Amniotic epithelial cell (primary cell): ENCODE measurements at places on chromosomes 3 and 15.

GRCh38 chr3:36942638-36943248, 2.1 kb downstream of the TRANK1 start:
- no peak for DNase-seq

DNA sequence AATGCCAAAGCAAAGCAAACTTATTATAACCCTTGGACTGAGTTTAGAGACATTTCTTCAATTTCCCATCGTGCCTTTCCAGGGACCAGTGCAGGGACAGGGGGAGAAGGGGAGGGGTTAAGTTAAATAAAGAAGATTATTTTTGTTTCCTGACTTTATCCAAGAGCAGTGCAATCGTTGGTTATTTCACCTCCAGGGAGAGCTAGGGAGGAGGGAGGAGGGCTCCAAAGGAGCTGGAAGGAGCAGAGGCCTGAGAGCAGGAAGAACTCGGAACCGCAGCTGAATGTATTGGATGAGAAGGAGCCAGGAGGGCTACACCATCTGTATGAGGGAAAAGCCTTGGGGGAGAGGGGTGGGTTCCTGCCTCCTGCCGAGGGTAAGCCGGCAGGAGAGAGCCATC, 20.7 kb downstream of the HAPLN3 start:
- no peak for DNase-seq

DNA sequence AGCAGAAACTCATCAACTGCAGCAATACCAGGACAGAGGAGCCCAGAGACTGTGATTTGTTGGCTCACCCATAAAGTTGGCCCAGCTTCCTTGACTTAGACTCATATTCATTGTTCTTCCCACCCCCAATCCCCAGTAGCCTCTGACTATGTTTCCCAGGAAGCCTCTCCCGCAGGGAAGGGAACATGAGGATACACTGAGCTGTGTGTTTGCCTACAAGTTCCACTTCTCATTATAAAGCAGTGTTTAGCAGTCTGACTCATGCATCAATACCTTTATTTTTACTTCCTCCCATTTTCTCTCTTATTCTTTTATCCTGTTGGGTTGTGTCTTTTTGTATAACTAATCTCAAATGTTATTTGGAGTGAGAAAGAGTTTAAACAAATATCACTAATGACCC, 111.6 kb upstream of the PHLDB2 start:
- DNase-seq: no peak

DNA sequence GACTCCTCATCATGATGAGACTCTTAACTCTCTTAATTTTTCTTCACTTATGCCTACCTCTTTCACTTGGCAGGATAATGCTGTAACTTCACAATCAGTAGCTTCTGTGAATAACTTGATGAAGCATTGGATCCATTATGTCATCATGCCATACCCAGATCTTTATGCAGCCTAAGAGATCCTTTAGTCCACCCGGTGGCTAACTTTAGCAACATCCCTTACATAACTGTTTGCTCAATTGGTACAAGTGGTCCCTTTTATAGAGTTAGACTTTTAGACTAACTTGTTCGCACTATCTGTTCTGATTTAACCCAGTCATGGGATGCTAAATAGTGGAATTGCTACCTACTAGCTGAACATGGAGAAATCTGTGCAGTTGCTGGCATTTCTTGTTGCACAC, 184.5 kb downstream of the USP13 start:
- DNase-seq: peak; percentile 30

DNA sequence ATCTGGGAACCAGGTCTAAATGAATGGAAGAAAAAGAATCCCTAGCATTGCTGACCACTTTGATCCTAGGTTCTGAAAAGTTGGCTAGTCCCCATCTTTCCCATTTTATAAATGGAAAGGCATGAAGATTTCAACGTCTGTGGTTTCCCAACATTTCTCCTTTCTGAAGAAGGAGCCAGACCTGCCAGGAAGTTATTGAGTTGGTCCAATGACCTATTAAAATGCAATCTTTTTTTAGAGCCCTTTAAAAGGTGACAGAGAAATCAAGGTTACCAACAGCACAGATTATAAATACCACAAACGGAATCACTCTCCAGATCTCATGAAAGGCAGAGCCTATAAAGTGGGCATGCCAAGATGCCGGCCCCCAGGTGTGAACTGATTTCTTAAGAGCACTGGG, 505.6 kb upstream of the THBS1 start:
- no peak for DNase-seq

DNA sequence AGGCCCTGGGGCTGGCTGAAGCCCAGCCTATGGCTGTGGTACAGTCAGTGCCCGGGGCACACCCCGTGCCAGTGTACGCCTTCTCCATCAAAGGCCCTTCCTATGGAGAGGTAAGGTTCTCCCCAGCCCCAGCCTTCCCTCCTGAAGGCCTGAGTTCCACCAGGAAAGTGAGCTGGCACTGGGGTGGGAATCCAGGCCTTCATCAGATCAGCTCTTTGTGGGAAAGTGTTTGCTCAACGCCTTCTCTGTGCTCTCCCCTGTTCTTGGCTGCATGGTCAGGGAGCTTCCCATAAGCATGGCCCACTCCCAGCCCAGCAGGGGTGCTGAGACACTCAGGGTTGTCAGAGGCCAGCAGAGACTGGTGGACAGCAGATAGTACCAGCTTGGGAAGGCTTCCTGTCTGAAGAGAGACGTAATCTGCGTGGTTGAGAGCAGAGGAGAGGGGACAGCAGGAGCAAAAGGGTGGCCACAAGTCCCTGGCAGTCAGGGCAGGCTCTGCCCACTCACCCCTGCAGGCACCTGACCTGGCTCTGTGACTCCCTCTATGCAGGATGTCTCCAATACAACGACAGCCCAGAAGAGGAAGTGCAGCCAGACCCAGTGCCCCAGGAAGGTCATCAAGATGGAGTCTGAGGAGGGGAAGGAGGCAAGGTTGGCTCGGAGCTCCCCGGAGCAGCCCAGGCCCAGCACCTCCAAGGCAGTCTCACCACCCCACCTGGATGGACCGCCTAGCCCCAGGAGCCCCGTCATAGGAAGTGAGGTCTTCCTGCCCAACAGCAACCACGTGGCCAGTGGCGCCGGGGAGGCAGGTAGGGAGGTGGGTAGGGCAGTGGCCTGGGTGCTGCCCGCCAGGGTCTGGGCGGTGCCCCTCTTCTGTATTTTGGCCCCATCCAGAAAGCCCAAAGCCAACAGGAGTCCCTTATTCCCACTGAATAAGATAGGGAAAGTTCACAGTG, 38.4 kb downstream of the PML start:
- DNase-seq: no peak

GRCh38 chr3:69142090-69142489, 19.7 kb upstream of the LMOD3 start:
- DNase-seq: no peak

- peak; percentile 91 for DNase-seq
Observed at GRCh38 chr15:43093026-43093425, 12.8 kb downstream of the UBR1 start.

- DNase-seq: peak; percentile 71
Observed at GRCh38 chr15:79994615-79995014, 23.6 kb upstream of the BCL2A1 start.

DNA sequence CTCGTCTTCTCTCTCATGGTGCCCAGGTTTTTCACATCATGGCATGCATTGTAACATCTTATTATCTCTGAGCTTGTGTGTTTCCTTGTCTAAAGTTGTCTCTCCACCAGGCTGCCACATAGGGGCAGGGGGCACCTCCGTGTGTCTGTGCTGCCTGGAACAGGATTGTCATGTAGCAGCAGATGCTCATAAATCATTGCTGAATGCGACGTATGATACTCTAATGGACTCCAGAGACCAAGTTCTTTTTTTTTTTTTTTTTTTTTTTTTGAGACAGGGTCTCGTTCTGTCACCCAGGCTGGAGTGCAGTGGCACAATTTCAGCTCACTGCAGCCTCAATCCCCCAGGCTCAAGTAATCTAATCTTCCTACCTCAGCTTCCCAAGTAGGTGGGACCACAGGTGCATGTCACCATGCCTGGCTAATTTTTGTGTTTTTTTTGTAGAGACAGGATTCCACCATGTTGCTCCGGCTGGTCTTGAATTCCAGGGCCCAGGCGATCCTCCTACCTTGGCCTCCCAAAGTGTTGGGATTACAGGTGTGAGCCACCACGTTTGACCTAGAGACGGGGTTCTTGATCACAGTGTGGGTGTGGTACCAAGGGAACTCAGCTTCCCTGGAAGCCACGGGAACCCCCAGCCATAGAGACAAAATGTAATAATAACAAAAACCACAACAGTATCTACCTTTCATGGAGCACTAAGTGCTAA, 4.7 kb upstream of the DNASE1L3 start:
- no peak for DNase-seq

- peak; percentile 35 for DNase-seq
Observed at GRCh38 chr3:4695846-4696245, 202.7 kb downstream of the ITPR1 start.

DNA sequence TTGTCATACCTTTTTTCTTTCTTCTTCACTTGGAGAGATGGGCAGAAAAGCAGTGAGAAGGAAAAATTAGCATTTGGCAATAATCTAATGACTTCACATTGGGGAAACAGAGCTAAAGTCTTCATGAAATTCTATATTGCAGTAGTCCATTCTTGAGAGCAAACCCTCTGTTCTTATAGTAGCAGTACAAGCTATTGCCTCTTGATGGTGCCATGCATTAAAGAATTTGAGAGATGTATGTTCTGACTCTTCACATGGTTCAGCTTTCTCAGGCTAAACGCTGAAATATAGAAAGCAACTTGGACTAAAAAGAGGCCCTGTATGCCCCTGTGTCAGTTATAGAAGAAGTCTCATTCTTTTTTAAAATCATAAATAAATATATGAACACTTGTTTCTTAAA, 36.0 kb downstream of the PHLDB2 start:
- DNase-seq: peak; percentile 54

GRCh38 chr3:115146032-115146417, 1.1 kb downstream of the ZBTB20 start:
- DNase-seq: peak; percentile 93

DNA sequence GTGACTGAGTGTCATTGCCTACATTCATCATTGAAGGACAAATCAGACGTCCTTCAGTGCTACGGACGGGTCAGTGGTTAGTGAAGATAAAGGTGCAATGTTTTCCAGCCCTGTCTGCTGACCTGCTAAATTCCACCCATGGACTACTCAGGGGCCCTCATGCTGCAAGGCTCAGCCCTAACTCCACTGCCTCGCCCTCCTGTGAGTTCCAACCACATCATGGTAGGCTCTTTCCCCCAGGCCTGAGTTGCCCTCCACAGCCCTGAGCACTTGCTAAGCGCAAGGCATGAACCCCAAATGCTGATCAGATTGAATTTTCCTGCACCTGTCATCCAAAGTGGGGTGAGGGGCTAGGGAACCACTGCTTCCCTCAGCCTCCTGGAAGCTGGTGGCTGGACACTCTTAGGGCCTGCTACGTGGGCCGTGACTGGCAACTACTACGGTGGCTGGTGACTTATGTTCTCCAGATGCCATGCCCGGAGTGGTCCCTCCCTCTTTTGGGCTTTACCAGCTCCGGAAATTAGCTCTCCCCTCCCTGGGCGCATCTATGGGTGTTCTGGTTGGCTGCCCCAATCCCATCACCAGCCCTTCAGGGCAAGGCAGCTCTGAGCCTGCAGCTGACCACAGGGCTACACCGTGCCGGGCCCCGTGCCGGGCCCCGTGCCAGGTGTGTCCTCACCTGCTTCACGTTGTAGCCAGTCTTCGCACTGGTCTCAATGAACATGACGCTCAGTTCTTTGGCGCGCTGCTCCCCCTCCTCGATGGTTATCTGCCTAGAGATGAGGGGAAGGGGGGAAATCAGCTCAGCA, 32.1 kb downstream of the SRPRB start:
- no peak for DNase-seq

DNA sequence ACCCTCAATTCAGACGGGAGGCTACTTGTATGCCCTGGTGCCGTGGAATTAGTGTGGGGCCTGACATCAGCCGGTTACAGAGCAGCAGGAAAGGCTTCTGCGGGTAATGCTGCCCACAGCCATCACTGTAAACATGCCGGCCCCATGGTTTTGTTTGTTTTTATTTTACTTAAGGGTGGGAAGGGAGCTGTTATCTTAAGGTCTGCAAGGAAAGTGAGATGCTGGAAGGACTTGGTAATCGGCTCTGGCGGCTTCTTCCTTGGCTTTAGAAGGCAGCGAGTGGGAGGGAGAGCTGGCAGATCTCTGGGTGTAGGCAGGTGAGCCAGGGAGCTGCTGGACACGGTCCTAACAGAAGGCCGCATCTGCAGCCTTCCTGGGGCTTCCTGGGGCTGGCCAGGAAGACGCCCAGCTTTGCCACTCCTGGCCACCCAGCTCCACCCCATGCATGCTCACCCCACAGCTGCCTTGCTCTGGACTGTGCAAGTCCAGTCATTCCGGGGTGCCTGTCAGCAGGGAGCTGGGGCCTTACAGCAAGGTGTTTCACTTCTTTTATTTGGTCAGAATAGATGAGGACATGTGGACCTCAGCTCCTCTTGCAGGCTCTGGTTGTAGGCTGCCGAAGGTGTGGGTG, 54.1 kb upstream of the FURIN start:
- DNase-seq: peak; percentile 33

DNA sequence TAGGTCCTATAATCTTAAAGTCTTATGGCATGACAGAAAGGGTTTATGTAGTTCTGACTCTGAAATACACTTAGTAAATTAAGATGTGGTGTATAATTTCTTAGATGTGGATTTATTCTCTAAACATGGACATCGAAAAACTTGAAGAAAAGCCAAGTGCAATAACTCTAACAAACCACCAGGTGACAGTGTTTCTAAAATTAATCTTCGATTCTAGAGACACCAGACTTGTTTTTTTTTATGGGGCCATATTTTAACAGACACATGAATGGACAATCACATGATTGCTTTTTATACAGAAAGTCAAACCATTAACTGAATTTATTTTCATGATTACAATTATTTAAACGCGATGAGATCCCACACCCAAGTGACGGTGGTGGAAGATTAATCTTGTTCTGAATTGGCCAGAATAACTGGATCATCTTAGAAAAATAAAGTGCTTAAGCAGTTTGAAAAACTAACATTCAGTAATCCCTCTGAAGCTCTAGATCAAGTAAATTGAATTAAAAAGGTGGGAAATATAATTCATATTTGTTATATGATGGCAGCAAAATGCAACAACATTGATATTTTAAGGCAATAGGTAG, 305.1 kb downstream of the LSAMP start:
- DNase-seq: peak; percentile 25

GRCh38 chr3:127168271-127168670, 24.7 kb upstream of the PRR23E start:
- no peak for DNase-seq

GRCh38 chr15:62469478-62469873, 304.4 kb upstream of the C2CD4B start:
- DNase-seq: peak; percentile 43

DNA sequence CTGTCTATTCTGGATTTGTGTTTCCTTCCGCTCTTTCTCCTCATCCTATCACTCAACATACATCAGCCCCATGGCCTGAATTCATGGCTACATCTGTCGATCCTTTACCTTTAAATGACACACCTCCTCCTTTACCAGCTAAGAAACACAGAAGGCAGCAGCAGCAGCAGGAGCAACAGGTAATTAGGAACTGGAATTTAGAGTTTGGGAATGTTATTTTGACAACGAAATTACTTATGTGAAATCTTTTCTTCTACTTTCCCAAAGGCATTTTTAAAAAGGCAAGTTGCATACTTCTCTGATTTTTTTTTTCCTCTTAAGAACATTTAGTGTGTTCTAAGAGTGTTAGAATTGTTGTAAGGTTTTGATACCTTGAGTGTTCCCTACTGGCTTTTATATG, 29.1 kb upstream of the ABHD10 start:
- no peak for DNase-seq

- no peak for DNase-seq
Observed at GRCh38 chr3:118097660-118098059, 937.0 kb downstream of the IGSF11 start.

- DNase-seq: no peak
Observed at GRCh38 chr3:190072856-190073255, 47.8 kb downstream of the P3H2 start.

- DNase-seq: peak; percentile 94
Observed at GRCh38 chr15:71278989-71279756, 163.9 kb downstream of the THSD4 start.

GRCh38 chr3:136171097-136171542, 25.0 kb downstream of the MSL2 start:
- no peak for DNase-seq
